SJSA1 (cell line): ENCODE measurements at places on chromosomes 3 and 15. TPM values are rescaled to one million over a fixed set of nuclear protein-coding genes. Genes with fewer than 3 reads are reported as not detected.

DNA sequence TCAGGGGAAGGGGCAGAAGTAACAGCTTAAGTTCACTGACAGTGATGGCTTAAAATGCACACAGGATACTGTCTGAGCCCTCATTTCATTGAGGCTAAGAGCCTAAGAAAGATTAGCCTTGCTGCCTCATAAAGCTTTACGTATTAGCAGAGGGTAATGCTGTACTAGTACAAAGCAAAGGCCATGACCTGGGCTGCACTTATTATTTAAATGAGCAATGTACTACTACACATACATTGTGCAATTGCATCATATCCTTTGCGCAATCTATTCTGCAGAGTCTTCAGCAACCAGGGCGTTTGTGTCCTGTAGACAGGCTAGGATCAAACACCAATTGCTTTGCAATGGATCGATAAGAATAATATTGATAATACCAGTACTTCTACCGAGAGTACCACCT lies 221.8 kb downstream of the TPRG1 start:
- H3K27me3 ChIP-seq: no peaks in the 10 kb centered on the region
- no peak overlapping the region for H3K27ac ChIP-seq
- peaks cover 11% of the 10 kb centered on the region for H3K4me1 ChIP-seq
- no peaks in the 10 kb centered on the region for H3K36me3 ChIP-seq
- no peak overlapping the region for H3K4me3 ChIP-seq
- no peak for DNase-seq

DNA sequence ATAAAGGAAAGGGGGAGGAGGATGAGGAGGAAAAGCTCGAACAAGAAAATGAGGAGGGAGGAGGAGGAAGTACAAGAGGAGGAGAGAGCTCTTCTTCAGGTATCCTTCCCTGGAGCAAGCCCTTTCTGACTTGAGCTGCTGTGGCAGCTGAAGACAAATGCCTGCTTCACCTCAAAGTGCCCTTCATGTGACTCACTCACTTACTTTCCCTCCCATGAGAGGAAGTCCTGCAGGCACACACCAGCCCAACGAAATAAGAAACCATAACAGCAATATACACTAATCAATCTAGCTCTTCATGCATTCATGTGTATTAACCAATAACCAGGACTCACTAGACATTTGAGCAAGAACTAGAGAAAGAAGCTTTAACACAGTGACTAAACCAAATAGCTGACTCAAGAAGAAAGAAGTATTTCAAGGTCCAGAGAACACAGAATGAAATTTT lies 251.9 kb downstream of the IGSF11 start:
- no peak overlapping the region for H3K27ac ChIP-seq
- no peak overlapping the region for H3K4me3 ChIP-seq
- no peaks in the 10 kb centered on the region for H3K4me1 ChIP-seq
- H3K36me3 ChIP-seq: no peaks in the 10 kb centered on the region
- no peaks in the 10 kb centered on the region for H3K27me3 ChIP-seq

The PLIN1 gene
- total RNA-seq: not detected in 2 replicates

GRCh38 chr3:113532698-113533533 lies 561 bp downstream of the SIDT1 start:
- DNase-seq: no peak
- peaks cover 51% of the 10 kb centered on the region for H3K27me3 ChIP-seq
- H3K4me1 ChIP-seq: peaks cover 9% of the 10 kb centered on the region
- peak overlapping the region; percentile 21 for H3K4me3 ChIP-seq

DNA sequence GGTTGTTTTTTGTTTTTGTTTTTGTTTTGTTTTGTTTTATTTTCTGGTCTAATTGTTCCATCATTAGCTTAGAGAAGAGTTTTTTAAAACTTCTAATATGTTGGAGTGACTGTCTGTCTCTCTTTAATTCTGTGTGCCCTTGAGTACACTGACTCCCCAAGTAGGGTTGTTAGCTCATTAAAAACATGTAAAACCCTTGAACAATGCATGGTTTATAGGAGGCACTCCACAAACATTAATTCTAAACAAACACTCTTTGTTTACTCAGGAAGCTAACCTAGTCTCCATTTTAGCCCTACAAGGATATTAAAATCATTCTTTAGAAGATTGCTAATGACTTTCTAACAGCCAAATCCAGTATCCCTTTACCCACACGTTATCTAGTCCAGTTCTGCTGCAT lies 100.5 kb downstream of the CGGBP1 start:
- H3K27me3 ChIP-seq: no peaks in the 10 kb centered on the region
- H3K4me3 ChIP-seq: no peak overlapping the region
- no peak overlapping the region for H3K27ac ChIP-seq
- H3K36me3 ChIP-seq: no peaks in the 10 kb centered on the region
- no peak for DNase-seq

DNA sequence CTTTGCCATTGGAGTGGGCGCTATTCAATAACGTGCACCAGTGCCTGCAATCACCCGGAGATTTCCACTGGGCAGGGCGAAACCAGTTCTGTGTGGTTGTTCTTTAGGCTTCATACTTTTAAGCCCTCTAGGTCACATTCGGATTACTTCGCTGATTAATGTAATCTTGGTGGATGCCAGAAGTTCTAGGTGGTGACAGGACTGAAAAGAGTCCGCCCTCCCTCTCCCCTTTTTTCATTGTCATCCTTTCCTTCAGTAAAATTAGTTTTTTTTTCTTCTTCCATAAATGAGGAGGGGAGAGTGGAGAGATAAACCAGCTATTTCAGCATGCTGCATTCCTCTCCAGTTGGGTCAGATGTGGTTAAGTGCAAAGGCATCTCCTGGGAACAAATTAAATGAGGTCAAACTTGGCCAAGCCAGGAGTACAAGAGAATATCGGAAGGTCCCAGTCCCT lies 2.3 kb upstream of the SLC2A2 start:
- H3K4me1 ChIP-seq: peaks cover 7% of the 10 kb centered on the region
- no peaks in the 10 kb centered on the region for H3K27me3 ChIP-seq
- 0 out of 2 replicates have a peak overlapping the region, but pooled peaks have one; percentile 1 for H3K27ac ChIP-seq
- no peaks in the 10 kb centered on the region for H3K36me3 ChIP-seq
- H3K4me3 ChIP-seq: no peak overlapping the region
- DNase-seq: no peak

The CMTM6 gene
- 159 and 204 TPM in 2 replicates for total RNA-seq

The CADM2 gene
- total RNA-seq: not detected in 2 replicates

The KAT2B gene
- 8.0 and 11.2 TPM in 2 replicates for total RNA-seq

The BFSP2 gene
- total RNA-seq: not detected in 2 replicates

- H3K27me3 ChIP-seq: no peaks in the 10 kb centered on the region
- peaks cover 47% of the 10 kb centered on the region for H3K4me1 ChIP-seq
- H3K36me3 ChIP-seq: peaks cover 22% of the 10 kb centered on the region
- no peak overlapping the region for H3K4me3 ChIP-seq
Observed at GRCh38 chr15:60426870-60427508, 29.2 kb upstream of the ANXA2 start.

DNA sequence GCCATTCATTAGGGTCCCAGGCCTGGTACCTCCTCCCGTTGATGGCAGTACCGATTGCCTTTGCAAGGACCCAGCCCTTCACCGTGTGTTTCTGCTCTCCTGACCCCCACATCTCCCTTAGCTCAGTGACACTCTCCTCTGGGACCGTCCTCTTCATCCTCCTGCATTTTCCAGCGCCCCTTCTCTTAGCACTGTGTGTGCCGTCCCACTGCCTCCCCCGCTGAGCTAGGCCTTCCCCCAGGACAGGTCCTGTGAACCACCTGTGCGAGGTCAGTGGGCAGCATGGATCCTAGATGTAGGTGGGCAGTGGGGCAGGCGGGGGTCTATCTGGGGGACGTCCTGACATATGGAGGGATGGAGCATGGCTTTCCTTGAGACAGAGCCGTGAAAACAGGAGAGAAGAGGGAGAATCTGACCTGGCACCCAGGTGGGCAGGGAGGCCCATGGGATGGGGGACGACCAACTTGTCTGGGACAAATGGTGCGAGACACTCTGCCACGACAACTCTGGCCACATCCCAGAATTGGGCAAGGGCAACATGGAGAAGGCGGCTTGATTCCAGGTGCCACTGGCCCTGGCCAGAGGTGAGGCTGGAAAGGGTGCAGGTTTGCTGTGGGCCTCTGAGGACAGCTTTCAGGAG lies 87.7 kb upstream of the ALDH1L1 start:
- peak overlapping the region; percentile 28 for H3K4me3 ChIP-seq
- DNase-seq: no peak
- no peaks in the 10 kb centered on the region for H3K36me3 ChIP-seq
- peak overlapping the region; percentile 84 for H3K27ac ChIP-seq
- no peaks in the 10 kb centered on the region for H3K27me3 ChIP-seq
- H3K4me1 ChIP-seq: peaks cover 45% of the 10 kb centered on the region

DNA sequence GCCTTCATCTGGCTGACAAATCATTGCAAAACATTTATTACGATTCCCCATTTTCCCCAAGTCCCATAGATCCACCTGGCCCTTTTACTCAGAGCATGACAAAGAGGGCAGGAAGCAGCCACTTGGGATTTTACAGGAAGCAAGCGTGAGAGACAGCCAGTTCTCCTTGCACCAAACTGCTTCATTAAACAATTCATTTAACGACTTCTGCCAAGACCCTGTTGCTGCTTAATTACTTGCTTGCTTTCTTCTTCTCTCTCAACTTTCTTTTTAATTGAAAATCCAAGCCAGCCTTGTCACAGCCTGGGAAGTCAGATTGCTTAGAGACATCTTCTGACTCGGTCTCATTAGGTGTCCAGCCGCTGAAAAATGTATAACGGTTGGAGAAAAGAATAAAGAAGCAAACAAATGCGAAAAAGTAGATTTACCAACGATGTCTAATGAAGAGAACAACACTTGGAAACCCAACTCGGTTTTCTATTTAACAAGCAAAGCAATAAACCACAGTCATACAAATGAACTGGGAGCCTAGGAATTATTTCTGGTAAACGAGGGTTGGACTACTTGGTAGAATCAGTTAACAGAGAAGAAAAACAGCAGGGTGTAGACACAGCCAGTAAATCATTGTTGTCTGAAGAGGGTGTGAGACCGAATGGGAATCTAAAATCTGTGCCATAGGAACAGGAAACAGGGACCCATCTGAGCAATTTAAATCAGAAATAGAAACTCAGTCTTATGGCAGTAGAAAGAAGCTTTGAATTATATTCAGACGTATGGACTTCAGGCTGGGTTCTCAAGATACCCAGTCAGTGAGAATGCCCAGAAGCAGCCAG lies 298.3 kb downstream of the LRRC3B start:
- no peaks in the 10 kb centered on the region for H3K27me3 ChIP-seq
- H3K27ac ChIP-seq: no peak overlapping the region
- no peak for DNase-seq
- no peaks in the 10 kb centered on the region for H3K4me1 ChIP-seq

GRCh38 chr3:43921056-43921648 lies 230.4 kb downstream of the ABHD5 start:
- no peaks in the 10 kb centered on the region for H3K4me1 ChIP-seq
- H3K36me3 ChIP-seq: no peaks in the 10 kb centered on the region
- H3K27me3 ChIP-seq: no peaks in the 10 kb centered on the region
- no peak overlapping the region for H3K27ac ChIP-seq

- H3K27ac ChIP-seq: no peak overlapping the region
- H3K27me3 ChIP-seq: no peaks in the 10 kb centered on the region
- peaks cover 26% of the 10 kb centered on the region for H3K4me1 ChIP-seq
- H3K36me3 ChIP-seq: peaks cover 13% of the 10 kb centered on the region
Observed at GRCh38 chr3:63975723-63976122, 47.6 kb downstream of the PSMD6 start.

DNA sequence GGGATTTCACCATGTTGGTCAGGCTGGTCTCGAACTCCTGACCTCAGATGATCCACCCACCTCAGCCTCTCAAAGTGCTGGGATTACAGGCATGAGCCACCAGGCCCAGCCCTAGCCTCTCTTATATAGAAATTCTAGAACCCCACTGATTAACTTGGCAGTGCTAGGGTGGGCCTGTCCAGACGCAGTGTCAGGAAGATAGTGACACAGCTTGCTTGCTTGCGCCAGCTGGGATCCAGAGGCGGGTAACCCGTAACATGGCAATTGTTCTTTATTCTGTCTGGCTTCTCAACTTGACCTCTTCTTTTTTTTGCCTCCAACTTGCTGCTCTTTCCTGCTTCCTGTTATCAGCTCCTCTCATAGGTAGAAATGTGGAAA lies 16.2 kb downstream of the CEP19 start:
- no peak overlapping the region for H3K4me3 ChIP-seq
- DNase-seq: no peak
- H3K27ac ChIP-seq: no peak overlapping the region
- H3K36me3 ChIP-seq: no peaks in the 10 kb centered on the region
- no peaks in the 10 kb centered on the region for H3K4me1 ChIP-seq

The ADAMTS9 gene
- 4.0 and 5.6 TPM in 2 replicates for total RNA-seq

The ARPP21 gene
- total RNA-seq: not detected in 2 replicates
